ENCODE measurements at places on chromosomes 16 and 17.

GRCh38 chr17:46262271-46262670, 32.7 kb upstream of the LRRC37A start:
- no peak for DNase-seq

DNA sequence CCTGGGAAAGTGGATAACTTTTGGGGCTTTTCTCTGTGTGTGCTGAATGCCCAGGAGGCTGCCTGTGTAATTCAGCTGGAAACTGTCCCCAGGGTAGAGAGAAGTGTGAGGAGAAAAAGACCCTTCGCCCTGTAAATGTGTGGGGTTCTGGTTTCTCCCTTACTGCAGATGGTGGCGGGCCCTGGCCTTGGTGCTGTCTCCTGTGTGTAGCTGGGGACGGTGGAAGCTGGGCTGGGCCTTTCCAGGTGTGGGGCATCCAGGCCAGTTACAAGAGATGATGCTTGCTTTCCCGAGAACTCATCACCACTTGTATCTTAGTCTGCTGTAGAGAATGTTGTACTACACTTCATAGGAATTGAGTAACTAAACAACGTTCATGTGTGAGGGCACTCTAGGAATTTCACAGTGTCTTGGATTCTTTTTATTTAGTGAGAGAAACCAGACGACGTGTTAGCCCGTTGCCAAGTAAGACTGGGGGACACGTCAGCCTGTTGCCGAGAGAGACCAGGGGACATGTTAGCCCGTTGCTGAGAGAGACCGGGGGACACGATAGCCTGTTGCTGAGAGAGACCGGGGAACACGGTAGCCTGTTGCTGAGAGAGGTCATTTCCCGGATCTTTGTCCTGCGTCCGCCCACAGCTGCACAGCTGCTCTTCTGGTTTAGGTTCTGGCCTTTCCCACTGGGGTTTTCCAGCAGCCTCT, 43.1 kb downstream of the TBCD start:
- no peak for DNase-seq

DNA sequence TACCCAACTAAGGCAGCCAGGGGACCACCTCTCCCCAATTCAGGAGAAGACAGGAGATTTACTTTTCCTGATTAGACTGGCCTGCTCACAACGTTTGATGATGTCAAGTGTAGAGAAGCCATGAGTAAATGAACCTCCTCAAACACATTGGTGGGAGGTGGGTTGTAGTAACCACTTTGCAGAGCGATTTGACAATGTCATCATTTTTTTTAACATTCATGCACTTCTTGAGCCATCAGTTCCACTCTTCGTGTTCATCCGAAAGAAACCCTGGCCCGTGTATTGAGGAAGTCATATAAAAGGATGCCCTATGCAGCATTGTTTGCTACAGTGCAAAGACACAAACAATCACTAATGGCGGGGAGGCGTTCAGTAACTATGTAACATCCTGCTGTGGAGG, 5.5 kb upstream of the KRT19 start:
- no peak for DNase-seq

- no peak for DNase-seq
Measured at GRCh38 chr16:73610160-73610559, 562.2 kb upstream of the ZFHX3 start.

DNA sequence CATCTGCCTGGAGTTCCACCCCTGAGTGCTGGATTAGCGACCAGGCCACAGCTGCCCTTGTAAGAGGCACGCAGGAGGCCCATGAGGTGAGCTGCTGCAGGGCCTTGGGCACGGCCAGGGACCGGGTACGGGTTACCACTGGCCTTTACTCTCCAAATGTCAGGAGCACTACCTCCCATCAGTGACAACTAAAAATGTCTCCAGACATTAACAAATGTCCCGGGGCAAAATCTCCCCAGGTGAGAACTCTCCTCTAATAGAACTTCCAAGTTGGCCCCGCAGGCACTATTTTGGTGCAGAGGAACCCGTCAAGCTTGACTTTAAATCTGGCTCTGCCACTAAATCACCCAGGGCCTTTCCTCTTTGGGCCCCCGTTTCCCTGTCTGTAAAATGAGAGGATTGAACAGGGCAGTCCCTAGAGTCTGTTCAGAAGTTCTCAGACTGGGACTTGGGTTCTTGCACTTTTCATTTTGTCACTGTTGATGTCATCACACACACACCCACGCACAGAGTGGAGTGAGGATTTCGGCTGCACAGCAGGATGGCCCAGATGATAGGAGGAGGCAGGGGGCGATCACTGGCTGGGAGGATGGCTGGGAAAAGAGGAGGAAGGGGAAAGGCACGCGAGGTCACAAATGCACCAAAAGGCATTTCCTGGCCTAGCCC, 24.5 kb upstream of the MAPT start:
- DNase-seq = no peak

Data from naive B cell (primary cell).